Mesothelial cell of epicardium (in vitro differentiated cells): ENCODE measurements at places on chromosomes 5 and 9. TPM values are rescaled to one million over a fixed set of nuclear protein-coding genes. Genes with fewer than 3 reads are reported as not detected.

- no peaks in the 10 kb centered on the region for H3K36me3 ChIP-seq
- H3K4me1 ChIP-seq: peaks cover 10% of the 10 kb centered on the region
- no peak for DNase-seq
- H3K4me3 ChIP-seq: no peak overlapping the region
Observed at GRCh38 chr5:122727112-122727541, 47.8 kb upstream of the SNX2 start.

GRCh38 chr9:110532908-110533665 is 46.5 kb downstream of the SVEP1 start:
- H3K4me1 ChIP-seq: peaks cover 27% of the 10 kb centered on the region
- no peaks in the 10 kb centered on the region for H3K27me3 ChIP-seq
- H3K27ac ChIP-seq: no peak overlapping the region
- no peak for DNase-seq

DNA sequence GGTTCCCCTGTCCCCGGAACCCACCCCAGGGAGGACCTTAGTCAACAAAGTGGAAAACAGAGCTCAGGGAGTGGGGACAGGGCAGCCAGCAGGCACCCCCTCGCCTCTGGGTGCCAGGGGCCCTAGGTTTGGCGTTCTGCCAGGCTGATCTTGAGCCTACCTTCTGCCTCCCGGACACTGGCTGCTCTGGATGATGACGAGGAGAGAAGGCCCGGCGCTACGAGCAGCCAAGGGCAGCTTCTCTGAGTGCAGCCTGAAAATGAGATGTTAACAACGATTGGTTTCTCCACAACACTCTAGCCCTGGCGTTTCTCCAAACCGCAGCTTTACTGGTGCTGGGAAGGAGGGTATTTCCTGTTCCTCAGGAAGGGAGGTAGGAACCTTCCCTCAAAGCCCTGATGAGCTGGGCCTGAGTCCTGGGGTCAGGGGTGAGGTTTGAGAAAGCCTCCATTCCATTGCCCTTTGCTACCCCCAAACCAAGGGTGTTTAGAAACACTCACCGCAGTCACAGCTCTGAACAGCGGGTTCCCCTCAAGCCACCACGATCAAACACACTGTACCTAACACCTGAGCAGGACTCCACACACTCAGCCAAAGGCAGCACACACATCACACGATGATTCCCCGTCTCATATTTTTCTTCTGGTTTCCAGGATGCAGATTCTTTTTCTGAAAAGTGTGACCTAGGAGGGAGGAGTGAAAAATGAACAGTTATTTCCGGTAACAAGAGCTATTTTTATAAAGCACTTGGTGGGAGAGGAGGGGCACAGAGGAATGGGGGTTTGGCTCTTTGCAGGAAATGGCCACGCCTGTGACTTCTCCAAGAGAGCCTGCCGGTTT is at the start of gene STING1:
Gene STING1 (minus strand): TSS at position 709 of the 840 bp plus-strand sequence. CDS start 1,054 bp downstream, outside the sequence.
- peak; percentile 57 for DNase-seq
- peak within 1 kb of the TSS; percentile 27 for H3K4me3 ChIP-seq
- H3K27me3 ChIP-seq: no peaks in the 10 kb centered on the region
- peak within 1 kb of the TSS; percentile 94 for H3K27ac ChIP-seq

DNA sequence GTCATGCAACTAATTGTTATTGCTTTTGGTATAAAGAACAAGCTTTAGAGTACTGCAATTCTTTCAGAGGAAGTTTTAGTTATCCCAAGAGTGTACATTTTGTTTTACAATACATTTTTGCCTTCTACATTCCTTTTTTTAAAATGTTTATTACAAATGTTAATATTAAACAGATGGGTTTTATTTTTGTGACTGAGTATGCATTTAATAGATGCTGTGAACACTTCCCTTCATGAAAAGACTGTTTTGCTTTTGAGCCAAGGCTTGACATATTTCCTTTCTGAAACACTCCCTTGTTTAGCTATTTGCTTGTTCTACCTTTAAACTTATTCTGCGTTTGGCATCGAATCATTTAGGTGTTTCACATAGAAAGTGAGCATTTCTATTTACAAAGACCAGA is 14.8 kb upstream of the ZNF474 start:
- no peak overlapping the region for H3K4me3 ChIP-seq
- no peak for DNase-seq
- peaks cover 9% of the 10 kb centered on the region for H3K4me1 ChIP-seq

DNA sequence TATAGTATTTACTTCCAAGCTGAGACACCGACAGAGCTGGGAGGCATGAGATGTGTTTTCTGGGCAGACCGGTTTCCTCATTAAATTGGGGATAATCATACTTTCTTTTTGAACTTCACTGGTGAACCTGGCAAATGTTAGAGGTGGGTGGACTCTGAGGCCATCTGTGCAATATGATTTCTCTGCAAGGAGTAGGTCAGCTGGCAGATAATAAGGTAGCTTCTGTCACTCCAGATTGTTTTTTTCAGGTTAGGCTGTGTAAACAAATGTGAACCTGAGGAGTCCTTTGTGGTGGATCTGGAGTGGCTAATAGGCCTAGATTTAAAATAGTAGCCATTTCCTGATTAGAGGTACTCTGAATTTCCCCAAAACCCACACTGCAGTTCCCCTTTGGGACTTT is 75.4 kb upstream of the S1PR3 start:
- DNase-seq: no peak
- no peaks in the 10 kb centered on the region for H3K27me3 ChIP-seq
- peaks cover 2% of the 10 kb centered on the region for H3K36me3 ChIP-seq
- H3K4me3 ChIP-seq: no peak overlapping the region
- H3K4me1 ChIP-seq: peaks cover 12% of the 10 kb centered on the region

- DNase-seq: no peak
- H3K27ac ChIP-seq: no peak overlapping the region
- no peaks in the 10 kb centered on the region for H3K4me1 ChIP-seq
- no peaks in the 10 kb centered on the region for H3K36me3 ChIP-seq
- no peak overlapping the region for H3K4me3 ChIP-seq
- H3K27me3 ChIP-seq: peaks cover 11% of the 10 kb centered on the region
Observed at GRCh38 chr5:160547061-160547460, 125.4 kb downstream of the PTTG1 start.

- no peaks in the 10 kb centered on the region for H3K36me3 ChIP-seq
- no peak overlapping the region for H3K27ac ChIP-seq
- H3K4me1 ChIP-seq: no peaks in the 10 kb centered on the region
Observed at GRCh38 chr5:130652176-130652575, 512.9 kb downstream of the HINT1 start.

DNA sequence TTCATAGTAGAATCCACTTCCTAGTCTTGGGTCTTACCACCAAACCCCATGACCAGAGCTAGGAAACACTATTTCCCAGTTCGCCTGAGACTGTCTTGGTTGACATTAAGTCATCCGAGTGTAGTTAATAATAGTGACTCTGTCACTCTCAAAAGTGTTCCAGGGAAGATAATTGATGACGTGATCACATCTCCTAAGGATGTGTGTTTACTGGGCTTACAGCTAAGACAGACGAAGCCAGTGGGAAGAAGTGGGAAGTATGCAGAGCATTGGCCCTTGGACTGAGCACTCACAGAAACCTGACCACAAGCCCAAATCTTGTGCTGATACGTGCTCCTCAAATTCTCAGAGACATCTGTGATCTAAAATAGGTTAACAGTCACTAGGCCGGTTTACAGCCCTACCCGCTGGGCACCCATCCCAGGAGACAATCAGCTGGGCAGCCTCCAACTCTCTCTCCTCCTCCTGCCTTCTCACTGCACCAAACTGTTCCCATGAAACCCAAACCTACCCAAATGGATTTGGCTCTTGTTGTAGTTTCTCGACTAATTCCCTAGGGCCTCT is 316.6 kb downstream of the TLE1 start:
- no peak for DNase-seq
- H3K4me1 ChIP-seq: peaks cover 39% of the 10 kb centered on the region
- no peaks in the 10 kb centered on the region for H3K27me3 ChIP-seq

GRCh38 chr9:27487128-27487640 is 36.9 kb upstream of the IFNK start:
- H3K36me3 ChIP-seq: peaks cover 4% of the 10 kb centered on the region
- no peaks in the 10 kb centered on the region for H3K27me3 ChIP-seq
- peaks cover 34% of the 10 kb centered on the region for H3K4me1 ChIP-seq
- H3K27ac ChIP-seq: peak overlapping the region; percentile 90

DNA sequence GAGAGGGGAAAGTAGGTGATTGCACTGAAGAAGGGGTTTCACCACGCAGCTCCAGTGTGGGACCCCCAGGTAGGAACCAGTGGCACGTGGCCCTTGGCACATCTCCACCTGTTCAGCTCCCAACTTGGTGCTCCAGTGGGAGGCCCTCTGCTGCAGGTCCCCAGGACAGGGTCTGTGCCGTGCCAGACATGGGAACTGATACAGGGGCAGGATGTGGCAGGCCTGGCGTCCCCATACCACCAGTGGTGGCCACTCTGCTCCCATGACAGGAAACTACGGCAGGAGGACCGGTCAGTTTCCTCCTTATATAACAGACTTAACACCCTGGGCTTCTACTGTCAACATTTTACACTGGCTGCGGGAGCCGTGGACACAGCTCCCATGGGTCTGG is 67.3 kb downstream of the PSMB7 start:
- peaks cover 24% of the 10 kb centered on the region for H3K36me3 ChIP-seq
- no peaks in the 10 kb centered on the region for H3K27me3 ChIP-seq
- DNase-seq: no peak
- H3K4me1 ChIP-seq: peaks cover under 1% of the 10 kb centered on the region

DNA sequence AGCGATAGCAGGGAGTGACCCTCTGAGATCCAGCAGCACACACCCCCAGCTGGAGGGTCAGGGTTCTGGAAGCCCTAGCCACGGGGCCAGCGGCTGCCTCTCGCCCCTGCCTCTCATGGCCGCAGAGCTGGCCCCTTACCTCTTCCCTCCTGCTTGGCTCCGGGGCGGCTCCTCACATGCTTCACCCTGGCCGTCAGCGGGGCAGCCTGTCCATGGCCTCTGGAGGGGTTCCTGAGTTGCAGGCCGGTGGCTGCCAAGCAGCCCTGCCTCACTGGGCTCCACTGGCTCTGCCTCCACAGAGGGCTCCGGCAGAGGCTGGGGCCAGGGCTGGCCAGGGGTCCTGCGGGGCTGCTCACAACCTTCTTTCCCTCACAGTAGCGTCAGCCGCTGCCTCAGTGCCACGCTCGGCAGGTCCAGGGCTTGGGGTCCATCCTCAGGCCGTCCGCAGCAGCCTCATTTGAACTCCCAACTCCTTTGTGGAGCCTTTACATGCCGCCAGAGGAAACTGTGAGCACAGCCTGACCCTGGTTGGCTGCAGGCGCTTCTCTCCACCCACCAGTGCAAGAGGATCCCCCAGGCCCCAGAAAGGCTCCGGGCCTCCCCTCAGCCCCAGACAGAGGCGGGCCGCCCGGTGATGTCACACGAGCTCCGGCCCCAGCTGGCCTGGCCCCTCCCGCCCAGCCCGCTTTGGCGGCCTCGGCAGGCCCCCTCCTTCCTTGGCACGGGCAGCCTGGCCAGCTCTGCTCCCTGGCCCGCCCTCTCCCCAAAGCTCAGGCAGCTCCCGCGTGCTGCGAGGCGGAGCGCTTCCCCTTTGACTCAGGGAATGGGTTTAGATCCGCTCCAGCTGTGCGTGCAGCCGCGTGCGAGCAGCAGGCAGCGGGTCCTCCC is at the start of gene ANGPTL2:
Gene ANGPTL2 (minus strand): TSS at position 460 of the 888 bp plus-strand sequence. CDS start 13,904 bp downstream, outside the sequence.
- H3K4me3 ChIP-seq: peak within 1 kb of the TSS; percentile 83
- no peaks in the 10 kb centered on the region for H3K27me3 ChIP-seq
- no peaks in the 10 kb centered on the region for H3K36me3 ChIP-seq
- H3K4me1 ChIP-seq: peaks cover 22% of the 10 kb centered on the region
- peak; percentile 60 for DNase-seq

DNA sequence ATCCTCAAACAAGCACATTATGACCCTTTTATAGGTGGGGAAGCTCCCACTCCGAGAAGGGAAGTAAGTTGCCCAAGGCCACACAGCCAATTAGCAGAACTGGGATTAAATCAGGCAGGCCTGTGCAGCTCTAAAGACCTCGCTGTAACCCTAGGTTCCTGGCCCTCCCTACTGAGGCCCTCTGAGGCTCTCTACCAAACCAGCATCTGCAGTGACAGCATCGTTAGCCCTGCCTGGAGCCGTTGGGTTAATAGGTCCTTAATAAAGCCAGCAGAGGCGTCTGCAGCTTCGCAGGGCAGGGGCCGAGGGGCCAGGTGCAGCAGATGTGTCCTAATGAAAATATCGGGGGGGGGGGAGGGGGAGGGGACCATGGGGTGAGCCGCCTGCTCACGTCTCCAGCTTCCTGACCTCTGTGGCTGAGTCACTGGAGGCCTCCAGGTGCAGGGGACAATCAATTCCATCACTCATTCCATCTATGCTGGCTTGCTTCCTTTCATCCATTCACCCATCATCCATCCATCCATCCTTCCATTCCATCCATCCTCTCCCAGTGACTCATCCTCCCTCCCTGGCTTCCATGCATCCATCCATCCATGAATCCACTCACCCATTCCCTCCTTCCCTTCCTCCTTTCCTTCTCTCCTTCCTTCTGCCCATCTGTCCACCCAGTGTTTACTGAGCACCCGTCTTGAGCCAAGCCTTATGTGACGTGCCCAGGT is 203.9 kb downstream of the C9orf50 start:
- no peaks in the 10 kb centered on the region for H3K36me3 ChIP-seq
- peak overlapping the region; percentile 93 for H3K27ac ChIP-seq
- DNase-seq: no peak
- no peaks in the 10 kb centered on the region for H3K27me3 ChIP-seq
- H3K4me3 ChIP-seq: no peak overlapping the region

DNA sequence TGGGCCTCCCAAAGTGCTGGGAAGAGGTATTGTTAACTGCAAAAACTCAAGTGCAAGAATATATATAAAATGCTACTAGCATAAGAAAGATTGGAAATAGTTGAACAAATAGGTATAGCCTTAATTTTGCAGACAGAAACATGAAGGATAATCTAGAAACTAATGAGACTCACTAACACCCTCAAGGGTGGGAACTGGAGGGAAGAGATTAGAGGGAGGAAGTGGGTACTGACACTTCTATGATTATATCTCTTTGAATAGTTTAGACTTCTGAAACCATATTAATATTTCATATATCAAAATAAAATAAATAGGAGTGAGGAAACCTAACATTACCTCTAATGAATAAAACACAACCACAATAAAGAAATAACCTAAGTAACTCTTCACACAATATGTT is 23.0 kb downstream of the AUH start:
- H3K27me3 ChIP-seq: no peaks in the 10 kb centered on the region
- H3K27ac ChIP-seq: no peak overlapping the region
- DNase-seq: no peak
- H3K4me1 ChIP-seq: peaks cover 2% of the 10 kb centered on the region
- H3K36me3 ChIP-seq: peaks cover 43% of the 10 kb centered on the region
- no peak overlapping the region for H3K4me3 ChIP-seq

- no peak overlapping the region for H3K27ac ChIP-seq
- DNase-seq: no peak
- no peak overlapping the region for H3K4me3 ChIP-seq
- no peaks in the 10 kb centered on the region for H3K27me3 ChIP-seq
- H3K36me3 ChIP-seq: peaks cover 22% of the 10 kb centered on the region
Observed at GRCh38 chr9:134158753-134159392, 5.5 kb downstream of the RNU6ATAC start.

GRCh38 chr5:135110785-135111596 is 77.0 kb upstream of the PITX1 start:
- no peak overlapping the region for H3K4me3 ChIP-seq
- peaks cover 17% of the 10 kb centered on the region for H3K4me1 ChIP-seq
- no peaks in the 10 kb centered on the region for H3K36me3 ChIP-seq
- DNase-seq: no peak

The PCSK1 gene
- total RNA-seq: not detected in 3 replicates

The HAVCR2 gene
- 0.84 to 1.2 TPM (median 0.86 TPM) in 3 replicates for total RNA-seq

The FAM78A gene
- total RNA-seq: 0.54 to 0.80 TPM (median 0.64 TPM) in 3 replicates

The ANKRD31 gene
- 1.1 to 1.4 TPM (median 1.3 TPM) in 3 replicates for total RNA-seq

The LECT2 gene
- not detected in 3 replicates for total RNA-seq

The TRIM7 gene
- total RNA-seq: 0.57 to 0.72 TPM (median 0.62 TPM) in 3 replicates

The BSPRY gene
- 3.4 to 4.3 TPM (median 4.3 TPM) in 3 replicates for total RNA-seq

The KLF4 gene
- total RNA-seq: 14.7 to 18.0 TPM (median 17.0 TPM) in 3 replicates

The LCN1 gene
- total RNA-seq: not detected in 3 replicates

The CCDC171 gene
- 7.3 to 9.8 TPM (median 8.3 TPM) in 3 replicates for total RNA-seq

The CYSRT1 gene
- total RNA-seq: 1.5 to 1.9 TPM (median 1.7 TPM) in 3 replicates

The SPATA31D4 gene
- total RNA-seq: not detected in 3 replicates
